Osteocyte (in vitro differentiated cells): ENCODE measurements at places on chromosomes 1 and 21. TPM values are rescaled to one million over a fixed set of nuclear protein-coding genes. Genes with fewer than 3 reads are reported as not detected.
A peak's percentile ranks its signal among the peaks of the same experiment; 100 is the strongest.

DNA sequence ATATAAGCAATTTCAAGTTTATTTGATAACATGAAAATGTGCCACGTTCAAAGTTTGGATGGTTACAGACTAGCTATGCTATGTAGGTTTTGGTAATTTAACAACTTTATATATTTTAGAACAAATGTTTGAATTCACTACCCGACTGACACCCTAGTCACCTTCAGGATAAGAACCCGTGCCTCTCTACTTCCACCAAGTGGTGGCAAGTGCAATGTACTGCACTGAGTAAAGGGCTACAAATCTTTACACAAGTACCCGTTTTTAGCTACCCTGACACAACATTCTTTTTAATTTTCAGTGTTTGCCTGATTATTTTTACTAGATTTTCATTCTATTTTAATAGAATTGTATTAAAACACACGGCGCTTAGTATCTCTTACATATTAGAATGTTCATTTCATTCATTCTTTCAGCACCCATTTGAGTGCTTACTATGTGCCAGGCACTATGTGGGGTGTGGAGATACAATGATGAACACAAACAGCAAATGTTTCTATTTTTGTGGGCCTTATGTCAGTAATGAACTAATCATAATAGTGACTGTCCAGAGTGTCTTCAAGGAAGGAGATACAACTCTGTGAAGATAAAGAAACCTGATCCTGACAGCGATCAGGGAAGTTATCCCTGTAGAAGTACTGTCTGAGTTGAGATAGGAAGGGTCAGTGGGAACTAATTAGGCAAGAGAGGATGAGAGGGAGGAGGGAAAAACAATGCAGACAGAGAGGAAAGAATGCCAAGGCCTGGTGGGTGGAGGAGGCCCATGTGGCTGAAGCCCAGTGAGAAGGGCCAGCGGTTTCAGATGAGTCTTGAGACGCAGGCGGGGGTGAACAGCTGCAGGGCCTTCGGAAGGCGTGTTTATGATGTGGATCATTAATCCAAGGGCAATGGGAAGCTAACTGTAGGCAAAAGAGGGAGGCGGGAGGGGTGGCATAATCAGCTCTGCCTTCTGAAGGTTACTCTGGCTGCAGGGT, 3.8 kb downstream of the LCA5L start:
- DNase-seq: no peak

DNA sequence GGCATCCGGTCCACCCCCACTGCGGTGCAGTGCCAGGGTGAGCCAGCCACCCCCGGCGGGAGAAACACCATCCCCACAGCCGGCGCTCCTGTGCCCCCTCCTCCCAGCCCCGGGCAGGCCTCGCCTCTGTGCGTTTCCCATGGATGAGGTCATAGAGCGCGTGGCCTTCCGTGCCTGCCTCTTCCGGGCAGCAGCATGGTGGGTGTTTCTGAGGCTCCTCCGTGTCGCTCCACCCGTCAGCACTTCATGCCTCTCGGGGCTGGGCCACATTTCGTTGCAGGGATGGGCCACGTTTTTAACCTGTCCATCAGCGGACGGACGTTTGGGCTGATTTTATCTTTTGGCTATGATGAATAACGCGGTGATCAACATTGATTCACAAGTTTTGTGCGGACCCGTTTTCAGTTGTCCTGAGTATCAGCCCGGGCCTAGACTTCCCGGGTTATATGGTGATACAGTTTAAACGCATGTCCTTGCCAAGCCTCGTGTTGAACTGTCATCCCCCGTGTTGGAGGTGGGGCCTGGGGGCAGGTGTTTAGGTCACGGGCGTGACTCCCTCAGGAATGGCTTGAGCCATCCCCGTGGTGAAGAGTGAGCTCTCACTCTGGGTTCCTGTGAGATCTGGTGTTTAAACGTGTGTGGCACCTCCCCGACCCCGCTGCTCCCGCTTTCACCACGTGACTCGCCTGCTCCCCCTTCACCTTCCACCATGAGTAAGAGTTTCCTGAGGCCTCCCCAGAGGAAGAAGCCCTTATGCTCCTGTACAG, 64.8 kb downstream of the SLX9 start:
- no peak for DNase-seq

DNA sequence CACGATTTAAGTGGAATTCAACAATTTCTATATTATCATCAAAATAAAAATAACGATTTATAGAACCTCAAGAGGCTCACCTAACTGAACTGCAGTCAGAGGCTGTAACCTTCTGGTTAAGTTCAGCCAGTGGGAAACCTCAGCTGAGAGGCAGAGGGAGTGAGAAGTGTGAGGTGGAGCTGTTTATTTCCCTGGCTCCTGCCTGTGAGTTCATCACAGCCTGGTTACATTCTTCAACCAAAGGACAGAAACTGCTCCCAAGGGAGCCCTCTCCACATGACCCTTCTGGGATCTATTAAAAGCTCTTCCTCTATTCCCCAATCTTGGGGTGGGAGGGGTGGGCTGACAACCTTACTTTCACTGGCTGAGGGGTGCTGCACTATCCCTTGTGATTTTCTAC, 22.2 kb downstream of the DYNLT5 start:
- no peak for DNase-seq

DNA sequence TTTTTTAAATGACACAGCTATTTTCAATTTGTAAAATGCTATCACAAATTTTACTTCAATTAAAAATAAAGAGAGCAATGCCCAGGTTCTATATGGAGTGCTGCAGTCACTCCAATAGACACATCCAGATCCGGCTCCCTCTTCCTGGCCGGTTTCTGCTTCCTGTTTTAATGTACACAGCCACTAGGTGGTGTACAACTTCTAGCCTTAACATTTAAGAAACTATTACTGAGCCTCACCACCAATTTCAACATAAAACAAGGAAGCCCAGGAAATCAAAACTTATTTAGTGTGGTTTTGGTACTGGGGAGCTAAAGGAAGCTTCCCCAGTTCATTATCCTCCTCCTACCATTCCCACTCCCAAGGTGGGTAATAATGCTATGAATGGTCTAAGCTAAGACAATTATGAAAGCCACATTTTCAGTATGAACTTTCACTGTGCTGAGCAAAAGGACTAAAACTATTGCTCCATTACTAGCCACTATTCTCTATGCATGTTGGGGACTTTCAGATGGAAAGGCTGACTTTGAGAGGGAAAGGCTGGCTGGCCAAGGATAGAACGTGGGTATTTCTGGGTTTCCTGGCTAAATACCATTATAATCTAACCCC, 25.5 kb upstream of the MTMR11 start:
- no peak for DNase-seq

- DNase-seq: no peak
These were observed 82.7 kb downstream of the TAS1R2 start for GRCh38 chr1:18776777-18777176.

- peak; percentile 54 for DNase-seq
These were observed 67.1 kb downstream of the ADARB1 start for GRCh38 chr21:45141507-45141906.

DNA sequence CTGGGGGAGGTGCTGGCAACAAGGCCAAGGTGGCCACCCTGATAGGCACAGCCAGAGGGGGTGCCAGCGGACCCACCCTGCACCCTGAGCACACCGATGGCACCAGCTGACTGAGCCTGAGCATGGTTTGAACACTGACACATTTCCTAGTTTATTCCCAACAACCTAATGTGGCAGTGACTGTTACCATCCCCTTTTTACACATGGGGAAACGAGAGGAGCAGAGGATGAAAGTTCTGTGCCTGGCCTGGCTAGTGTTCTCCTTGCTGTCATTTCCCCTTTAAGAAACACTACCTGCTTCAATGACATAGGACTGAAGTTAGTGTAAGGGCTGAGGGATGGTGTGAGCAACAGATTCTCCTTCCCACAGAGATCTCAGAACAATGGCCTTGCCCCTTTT, 15.3 kb downstream of the CLDN14 start:
- DNase-seq: no peak

GRCh38 chr1:219433001-219433400, 179.9 kb downstream of the ZC3H11B start:
- DNase-seq: no peak

SELL gene
- not detected in 2 replicates for total RNA-seq

KIF21B gene
- 0.63 and 0.97 TPM in 2 replicates for total RNA-seq
